IPS DF 6.9 (cell line): ENCODE measurements at places on chromosomes 5 and 9.

GRCh38 chr5:167998148-167998767 lies 293.2 kb upstream of the WWC1 start:
- DNase-seq, result no peak

GRCh38 chr5:168796000-168796399 lies 216.8 kb upstream of the PANK3 start:
- DNase-seq, result no peak

GRCh38 chr5:143652108-143652700 lies 159.8 kb upstream of the HMHB1 start:
- no peak for DNase-seq

DNA sequence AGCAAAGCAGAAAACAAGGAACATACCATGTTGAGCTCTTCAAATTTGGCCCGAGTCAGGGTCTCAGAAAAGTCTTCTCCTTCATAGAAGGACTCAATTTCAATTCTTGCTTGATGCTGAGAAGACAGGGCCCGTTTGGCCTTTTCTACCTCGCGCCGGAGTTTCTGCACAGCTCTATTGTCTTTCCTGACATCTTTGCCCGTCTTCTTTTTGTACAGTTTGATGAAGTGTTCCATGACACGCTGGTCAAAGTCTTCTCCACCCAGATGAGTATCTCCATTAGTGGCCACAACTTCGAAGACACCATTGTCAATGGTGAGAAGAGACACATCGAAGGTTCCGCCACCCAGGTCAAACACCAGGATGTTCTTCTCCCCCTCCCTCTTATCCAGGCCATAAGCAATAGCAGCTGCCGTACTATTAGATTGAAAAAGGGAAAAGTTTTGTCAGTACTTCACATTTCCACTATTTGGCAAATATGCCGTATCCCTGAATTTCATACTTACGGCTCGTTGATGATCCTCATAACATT lies 2.2 kb downstream of the HSPA5 start:
- no peak for DNase-seq

- no peak for DNase-seq
Observed at GRCh38 chr5:74073257-74073656, 447.3 kb downstream of the ARHGEF28 start.

- DNase-seq, result no peak
Observed at GRCh38 chr9:35937227-35937626, 20.7 kb downstream of the OR2S2 start.

GRCh38 chr5:43804041-43804440 lies 201.1 kb downstream of the NNT start:
- no peak for DNase-seq

DNA sequence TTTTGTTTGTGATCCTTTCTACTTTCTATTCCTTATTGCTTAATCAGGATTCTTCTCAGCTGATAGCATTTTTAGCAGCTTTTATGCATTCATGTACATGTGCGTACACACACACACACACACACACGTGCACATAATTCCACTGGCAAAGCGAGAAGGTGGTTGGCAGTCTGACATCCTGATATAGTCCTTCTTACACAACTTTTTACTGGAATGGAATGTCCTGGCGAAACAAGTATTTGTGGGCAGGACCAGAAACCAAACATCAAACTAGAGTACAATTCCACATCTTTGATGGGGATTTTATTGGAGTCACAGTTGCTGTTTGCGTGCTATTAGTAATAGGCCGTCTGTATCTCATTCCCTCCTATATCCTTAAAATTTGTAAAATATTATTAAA lies 356.5 kb downstream of the CCDC171 start:
- DNase-seq, result no peak

DNA sequence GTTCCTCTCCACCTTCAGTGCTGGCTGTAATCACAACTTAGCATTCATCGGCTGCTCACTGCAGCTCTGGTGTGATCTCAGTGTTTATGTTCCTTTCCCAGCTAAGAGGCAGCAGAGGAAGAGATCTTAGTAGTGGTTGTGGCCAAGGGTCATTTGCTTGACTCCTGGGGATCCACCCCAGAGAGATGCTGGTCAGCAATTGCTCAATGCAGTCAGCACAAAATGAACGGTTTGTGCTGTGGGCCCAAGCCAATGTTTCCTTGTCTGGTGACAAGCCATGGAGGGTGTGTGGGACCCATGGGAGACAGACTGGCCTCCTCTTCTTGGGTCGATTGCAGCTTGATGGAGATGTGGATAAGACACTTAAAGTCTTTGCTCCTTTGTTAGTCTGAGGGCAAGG lies 16.1 kb upstream of the FRMD3 start:
- no peak for DNase-seq

DNA sequence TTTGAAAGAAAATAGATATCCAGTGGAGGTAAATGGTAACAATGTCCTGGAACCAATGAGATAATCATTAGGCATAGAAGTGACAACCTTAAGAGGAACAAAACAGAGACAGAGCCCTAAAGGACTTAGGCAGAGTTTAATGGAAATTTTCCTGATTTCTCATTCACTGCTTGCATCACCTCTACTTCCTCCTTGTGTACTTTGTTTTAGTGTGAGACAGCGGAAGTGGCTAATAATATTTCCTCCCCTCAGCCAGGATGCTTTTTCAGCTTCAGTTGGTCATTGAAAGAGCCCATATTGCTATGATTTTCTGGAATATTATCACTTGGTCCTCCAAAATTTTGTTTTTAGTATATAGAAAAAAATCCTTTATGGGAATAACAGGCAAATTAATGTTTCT lies 153.4 kb upstream of the MPDZ start:
- no peak for DNase-seq

DNA sequence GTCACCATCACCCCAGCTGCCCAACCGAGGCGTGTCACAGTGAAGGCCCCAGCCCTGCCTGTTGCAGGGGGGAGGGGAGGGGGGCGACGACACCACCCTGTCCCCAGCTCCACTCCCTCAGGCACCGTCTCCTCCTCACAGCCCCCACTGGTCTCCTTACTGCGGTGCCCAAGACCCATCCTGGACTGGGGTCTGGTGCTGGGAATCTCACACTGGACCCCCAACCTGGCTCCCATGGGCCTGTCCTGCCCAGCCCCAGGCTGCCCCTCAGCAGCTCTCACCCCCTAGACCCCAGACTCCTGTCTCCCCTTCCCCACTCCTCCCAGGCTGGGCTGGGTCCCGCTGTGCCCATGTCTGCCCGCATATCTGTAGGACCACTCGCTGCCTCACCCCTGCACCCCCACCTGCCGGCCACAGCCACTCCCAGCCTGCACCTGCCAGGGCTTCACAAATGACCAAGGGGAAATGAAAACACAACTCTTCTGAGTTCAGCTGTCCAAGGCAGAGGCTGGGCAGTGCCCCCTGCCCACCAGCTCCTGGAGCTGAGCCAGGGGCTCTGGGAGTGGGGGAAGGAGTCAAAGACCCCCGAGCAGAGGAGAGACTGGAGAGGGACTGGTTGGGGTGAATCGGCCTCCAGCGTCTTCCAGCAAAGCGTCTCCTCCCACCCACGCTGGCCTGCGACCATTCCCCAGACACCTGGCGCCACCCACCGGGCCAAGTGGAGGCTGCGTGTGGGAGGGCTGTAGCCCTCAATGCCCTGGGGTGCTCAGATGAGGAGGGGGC lies 32.6 kb upstream of the EGFL7 start:
- no peak for DNase-seq

- DNase-seq, result no peak
Observed at GRCh38 chr5:138595180-138595795, 20.1 kb upstream of the HSPA9 start.

DNA sequence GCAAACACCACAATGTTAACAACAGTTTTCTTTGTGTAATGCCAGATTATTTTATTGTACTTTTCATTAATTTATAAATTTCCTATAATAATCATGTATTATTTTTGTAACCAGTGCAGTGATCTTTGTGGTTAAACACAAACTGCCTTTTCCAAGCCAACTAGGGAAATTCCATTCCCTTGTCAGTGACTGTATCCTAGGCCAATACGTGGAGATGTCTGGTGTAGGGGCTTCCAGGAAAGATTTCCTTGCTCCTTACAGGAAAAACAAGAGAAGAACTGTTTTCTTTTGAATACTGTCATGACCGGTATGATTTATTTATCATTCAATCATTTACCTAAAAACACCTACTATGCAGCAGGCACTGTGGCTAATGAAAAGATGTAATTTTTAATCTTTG lies 31.4 kb downstream of the FANCC start:
- no peak for DNase-seq

GRCh38 chr5:123429993-123430392 lies 6.8 kb upstream of the CEP120 start:
- DNase-seq, result no peak

DNA sequence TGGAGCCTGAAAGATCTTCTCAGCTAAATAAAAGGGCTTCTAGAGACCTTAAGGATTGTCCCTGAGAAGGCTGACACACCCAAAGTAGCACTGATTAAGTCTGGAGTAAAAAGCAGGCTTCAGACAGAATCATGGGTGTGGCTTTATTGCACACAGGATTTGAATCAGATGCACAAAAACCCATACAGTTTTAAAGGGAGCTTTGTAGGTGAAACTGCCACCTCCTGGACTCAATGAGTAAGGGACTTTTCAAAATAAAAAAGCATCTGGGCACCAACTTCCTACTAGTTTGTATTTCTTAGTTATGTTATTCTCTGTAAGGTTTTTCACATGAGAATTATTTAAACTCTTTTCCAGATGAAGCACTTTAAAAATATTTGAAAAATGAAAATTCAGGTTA lies 129.4 kb downstream of the EDIL3 start:
- DNase-seq, result no peak

- DNase-seq, result no peak
Observed at GRCh38 chr9:115212832-115213231, 94.9 kb upstream of the TNC start.

DNA sequence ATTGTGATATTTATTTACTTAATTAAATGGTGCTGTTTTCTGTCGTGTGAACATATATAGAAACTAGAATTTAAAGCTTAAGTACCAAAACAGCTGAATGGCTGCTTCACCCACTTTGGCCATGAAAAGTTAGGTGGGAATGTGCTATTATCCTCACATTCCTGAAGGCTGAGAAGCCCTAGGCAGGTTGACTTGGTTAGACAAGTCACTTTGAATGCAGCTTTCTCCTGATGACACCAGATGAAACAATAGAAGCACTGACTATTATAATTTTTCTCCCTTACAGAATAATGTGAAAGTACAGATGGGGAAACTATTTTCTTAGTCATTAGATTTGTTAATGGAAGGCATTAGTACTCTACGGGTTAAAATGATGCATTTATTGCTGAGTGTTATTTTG lies 65.1 kb upstream of the C5orf46 start:
- no peak for DNase-seq

DNA sequence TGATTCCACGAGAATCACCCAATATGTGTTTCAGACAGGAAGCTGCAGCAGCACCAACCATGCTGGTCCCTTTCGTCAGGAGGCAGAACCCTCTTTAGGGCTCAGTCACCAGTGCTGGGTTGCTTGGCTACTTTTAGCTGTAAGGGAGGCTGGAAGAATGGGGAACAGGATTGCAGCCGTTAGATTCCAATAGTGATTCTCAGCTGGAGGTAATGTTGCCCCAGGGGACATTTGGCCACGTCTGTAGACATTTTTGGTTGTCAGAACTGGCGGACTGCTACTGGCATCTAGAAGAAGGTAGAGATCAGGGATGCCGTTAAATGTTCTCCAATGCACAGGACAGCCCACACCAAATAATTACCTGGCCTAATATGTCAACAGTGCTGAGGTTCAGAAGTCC lies 81.8 kb downstream of the ANKRD33B start:
- no peak for DNase-seq

DNA sequence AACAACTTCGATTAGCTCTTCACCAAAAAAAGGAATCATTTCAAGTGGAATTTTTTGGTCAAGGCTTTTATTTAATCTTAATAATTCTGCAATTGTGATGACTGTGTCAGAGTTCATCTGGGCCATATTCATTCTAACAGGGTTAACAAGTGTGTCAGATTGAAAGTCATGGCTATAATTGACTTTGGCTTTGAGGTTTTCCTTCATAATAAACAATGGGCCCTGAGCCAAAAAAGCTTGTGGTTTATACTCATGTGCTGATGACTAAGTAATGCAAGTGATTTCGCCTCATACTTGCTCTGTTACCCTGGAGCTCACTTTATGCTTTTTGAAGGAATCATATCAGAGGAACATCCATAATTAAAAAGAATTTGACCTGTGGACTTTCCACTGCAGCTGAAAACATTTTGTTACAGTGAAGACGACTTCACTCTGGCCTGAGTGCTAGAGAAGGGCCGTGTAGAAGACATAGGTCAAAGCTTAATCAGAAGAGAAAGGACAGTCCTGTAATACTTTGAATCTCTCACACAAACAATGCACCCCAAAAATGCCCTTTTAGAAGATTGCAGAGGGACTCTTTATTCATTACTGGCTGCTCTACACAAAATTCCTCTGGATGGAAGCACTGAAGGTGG lies 101.7 kb downstream of the GDNF start:
- no peak for DNase-seq

DNA sequence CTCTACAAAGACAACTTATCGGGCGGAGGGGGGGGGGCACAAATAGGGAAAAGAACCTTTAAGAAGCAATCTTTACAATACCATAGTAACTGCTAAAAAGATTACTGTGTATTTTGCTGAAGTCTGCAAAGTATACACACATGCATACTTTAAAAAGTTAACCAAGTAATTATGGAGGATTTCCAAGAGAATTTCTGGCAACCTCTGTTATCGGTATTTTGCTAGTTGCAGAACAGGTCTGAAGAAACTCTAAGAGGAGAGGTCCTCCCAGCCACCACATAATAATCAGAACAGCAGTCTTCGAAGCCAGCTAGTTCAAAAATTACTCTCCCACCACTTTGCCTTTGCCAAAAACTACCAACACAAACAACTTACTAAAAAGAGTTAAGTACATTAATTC lies 56.1 kb downstream of the UBAP2 start:
- DNase-seq, result no peak

GRCh38 chr5:77876316-77876715 lies 100.2 kb upstream of the TBCA start:
- DNase-seq, result no peak

DNA sequence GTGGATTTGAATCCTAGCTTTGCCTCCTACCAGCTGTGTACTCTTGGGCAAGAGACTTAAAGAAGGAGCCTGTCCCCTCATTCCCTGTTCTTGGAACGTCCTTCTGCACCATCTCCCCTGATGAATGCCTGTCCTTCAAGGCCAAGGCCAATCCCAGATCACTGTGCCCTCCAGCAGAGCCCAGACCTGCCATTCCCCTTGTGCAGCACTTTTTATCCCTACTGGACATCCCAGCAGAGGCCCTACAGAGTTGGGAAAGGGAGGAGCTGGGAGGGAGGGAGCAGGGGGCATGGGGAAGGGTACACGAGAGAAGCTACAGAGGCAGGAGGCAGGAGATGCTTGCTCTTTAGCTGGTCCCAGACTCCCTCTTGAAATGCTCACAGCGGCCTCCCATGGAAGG lies 223.9 kb downstream of the PBX3 start:
- no peak for DNase-seq

GRCh38 chr9:30982301-30982700 lies 1402.1 kb upstream of the ACO1 start:
- no peak for DNase-seq

GRCh38 chr9:94086486-94087345 lies 2.5 kb downstream of the PTPDC1 start:
- no peak for DNase-seq

DNA sequence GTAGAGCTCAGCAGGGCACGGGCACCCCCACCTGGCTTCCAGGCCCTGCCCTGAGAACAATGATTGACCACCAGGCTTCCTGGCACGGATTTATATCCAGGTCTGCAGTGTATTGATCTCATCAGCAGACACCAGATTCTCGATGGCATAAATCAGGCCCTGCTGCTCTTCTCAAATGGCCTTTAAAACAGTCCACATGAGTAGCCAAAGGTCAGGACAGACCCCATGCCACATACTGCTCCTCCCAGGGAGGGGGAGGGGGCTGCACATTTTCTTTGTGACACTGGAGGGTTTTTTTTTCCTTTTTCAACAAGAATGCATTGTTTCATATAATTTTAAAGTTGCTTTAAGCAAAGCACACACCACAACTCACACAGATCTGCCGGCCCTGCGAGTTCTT lies 85.4 kb downstream of the SEMA4D start:
- DNase-seq, result no peak
